ENCODE measurements at places on chromosomes 1 and 21.

DNA sequence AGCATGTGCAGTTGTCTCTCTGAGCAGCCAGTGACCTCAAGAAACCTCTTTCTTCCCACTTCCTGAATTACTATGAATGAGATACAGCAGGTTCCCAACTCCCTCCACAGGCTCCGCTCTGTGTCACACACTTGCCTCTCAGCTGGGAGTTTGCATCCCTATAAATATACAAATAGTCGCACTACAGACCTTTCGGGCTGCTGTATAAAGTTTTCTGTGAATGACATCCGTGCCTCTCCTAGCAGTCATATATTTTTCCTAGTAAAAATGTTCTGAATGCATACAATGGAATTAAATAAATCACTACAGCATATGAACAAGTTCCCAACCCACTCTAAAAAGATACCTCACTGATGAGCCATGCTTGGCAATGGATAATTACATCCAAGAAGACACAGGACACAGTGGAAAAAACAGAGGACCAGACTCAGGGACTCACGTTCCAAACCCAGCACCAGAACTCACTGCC, 66.8 kb downstream of the CAPZB start:
- DNase-seq, result no peak

DNA sequence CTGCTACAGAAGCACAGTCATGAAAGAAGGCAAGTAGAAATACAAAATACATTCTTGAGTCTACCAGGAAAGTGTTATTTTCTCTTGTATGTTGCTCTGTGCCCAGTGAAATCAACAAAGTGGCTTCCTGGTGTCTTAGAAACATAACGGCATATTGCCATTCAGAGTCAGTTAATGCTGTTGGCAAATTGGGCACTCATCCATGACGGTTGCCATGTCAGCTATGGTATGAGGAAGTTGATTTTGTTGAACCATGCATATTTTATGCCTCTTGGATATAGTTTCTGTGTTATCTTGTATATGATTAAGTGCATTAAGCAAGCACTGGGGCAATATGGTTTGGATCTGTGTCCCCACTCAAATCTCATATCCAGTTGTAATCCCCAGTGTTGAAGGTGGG, 153.1 kb upstream of the CXADR start:
- DNase-seq, result no peak

DNA sequence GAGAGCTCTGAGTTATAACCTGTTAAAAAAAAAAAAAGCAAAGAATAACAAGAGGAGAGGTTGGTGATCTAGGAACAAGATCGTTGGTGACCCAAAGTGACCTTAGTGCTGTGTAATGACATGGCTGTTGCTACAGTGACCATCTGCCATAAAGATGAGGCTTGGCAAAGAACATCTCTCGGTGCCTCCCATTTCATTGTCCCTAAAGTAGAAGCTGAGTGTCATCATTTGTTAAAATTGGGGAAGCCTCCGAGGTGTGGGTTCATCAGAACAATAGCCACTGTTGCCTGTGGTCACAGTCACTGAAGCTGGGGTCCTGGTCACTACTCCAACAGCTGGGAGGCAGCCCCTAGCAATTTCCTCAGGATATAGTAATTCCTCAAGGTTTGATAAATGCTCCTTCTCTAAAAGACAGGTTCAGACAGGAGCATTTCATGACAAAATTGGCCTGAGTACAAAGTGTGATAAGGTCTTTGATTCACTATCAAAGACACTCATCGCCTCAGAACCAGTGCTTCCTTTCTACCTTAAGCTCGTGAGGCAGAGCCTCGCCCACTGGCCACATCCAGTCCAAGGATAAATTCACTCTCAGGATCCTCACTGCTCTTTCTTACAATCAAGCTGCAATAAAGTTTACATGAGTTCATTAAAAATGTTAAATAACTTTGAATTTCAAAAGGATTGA, 81.9 kb upstream of the RGS2 start:
- DNase-seq, result no peak

GRCh38 chr1:59979666-59980065, 53.1 kb upstream of the CYP2J2 start:
- DNase-seq, result no peak

GRCh38 chr1:81582467-81582986, 218.2 kb upstream of the ADGRL2 start:
- DNase-seq, result no peak

DNA sequence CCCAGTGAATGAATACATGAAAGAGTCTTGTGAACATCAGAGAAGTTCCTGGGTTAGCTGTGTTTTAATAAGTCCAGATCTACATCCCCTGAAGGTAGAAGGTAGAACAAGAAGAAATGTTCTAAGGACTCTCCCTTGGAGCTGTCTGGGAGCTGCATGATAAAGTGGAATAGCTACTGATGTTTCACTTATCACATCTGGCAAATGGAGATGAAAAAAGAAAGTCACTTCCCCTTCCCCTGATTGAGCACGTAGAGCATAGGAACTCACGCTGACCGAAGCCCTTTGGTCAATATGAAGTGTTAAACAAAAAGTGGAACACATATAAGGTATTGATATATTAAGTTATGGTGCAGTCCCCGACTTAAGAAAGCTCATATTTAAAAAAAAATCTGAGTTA, 53.2 kb upstream of the PARP1 start:
- no peak for DNase-seq

DNA sequence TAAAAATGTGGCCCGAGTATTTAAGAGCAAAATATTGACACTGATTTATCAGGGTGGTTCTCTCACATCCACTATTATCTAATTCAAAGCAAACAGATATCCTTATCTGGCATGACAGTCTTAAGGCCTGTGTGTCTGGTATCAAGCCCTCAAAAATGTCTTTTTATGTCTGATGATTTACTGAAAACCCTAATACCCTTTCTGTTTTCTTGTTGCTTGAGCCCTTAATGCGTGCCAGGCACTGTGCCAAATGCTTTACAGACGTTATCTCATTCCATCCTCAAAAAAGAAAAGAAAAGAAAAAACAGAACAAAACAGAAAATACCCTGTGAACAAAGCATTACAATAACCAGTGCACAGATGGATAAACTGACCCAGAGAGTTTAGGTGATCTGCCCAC, 5.7 kb downstream of the DUSP23 start:
- DNase-seq, result no peak

GRCh38 chr1:201100169-201100930, 11.9 kb downstream of the CACNA1S start:
- DNase-seq, result no peak

- DNase-seq, result no peak
Observed at GRCh38 chr1:187696073-187696472, 867.3 kb downstream of the PLA2G4A start.

GRCh38 chr1:72462186-72462905, 180.0 kb upstream of the NEGR1 start:
- DNase-seq, result no peak

DNA sequence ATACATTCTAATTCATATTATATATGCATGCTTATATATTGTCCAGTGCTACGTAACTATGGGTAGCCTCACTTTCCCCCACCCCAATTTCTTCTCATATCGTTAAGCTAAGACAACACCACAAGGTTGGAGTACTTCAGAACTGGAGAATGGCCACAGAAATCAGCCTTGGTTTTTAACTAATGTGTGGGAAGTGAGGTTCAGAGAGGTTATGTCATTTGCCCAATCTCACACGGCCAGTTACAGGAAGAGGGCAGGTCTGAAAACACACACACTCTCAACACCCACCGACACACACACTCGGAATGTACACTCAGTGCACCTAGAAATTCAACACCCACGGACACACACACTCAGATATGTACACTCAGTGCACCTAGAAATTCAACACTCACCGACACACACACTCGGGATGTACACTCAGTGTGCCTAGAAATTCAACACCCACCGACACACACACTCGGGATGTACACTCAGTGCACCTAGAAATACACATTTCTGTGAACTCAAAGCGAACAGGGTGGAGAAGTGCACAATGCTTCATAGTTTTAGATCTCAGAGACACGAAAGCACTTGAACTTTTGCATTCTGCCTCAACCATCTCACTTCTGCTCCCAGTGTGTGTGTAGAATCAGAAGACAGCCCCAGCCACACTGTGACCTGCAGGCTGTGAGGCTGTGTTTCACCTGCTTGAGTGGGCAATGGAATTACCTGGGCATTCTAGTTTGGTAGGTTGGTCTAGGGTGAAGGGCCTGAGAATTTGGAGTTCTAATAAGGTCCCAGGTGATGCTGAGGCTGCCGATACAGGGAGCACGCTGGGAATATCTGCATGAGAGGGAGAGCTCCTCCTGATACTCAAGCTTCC, 170.4 kb downstream of the CLIC6 start:
- DNase-seq, result no peak

DNA sequence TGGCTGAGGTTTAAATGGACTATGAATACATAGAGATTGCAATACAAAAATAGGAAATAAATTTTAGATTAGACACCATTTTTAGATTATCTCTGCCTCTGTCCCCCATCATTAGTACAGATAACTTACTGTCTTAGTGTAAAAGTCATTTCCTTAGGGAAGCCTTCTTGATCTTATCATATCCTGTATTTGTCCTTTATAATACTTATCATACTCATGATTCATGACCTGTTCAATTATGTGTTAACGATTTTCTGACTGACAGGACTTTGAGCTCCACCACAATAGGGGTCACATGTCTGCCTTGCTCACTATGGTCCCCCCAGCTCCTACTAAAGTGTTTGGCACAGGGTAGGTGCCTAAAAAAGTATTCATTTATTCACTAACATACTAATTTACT, 14.6 kb downstream of the TEX38 start:
- no peak for DNase-seq

DNA sequence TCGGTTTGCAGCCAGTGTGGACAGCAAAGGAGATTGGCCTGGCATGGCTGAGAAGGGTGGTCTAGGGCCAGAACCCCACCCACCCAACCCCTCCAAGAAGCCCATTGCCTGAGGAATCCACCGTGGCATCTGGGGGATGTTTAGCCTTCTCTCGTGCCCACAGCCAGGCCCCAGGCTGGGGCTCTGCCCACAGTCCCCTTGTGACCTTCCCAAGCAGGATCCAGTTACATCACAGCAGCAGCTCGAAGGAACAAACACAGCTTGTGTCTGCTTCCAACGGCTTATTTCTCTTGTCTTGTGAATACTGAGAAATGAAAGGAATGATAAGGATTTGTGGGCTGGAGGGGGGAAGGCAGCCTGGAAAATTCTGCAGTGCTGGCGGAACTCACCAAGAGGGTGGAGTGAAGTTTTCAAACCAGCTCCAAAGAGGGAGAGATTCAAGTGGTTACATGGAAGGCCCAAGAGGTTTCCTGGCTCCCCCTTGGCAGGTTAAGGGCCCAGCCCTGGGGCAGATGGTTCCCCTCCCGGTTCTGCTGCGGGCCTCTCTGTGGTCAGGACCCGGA, 61.6 kb downstream of the DHRS3 start:
- DNase-seq, result no peak

DNA sequence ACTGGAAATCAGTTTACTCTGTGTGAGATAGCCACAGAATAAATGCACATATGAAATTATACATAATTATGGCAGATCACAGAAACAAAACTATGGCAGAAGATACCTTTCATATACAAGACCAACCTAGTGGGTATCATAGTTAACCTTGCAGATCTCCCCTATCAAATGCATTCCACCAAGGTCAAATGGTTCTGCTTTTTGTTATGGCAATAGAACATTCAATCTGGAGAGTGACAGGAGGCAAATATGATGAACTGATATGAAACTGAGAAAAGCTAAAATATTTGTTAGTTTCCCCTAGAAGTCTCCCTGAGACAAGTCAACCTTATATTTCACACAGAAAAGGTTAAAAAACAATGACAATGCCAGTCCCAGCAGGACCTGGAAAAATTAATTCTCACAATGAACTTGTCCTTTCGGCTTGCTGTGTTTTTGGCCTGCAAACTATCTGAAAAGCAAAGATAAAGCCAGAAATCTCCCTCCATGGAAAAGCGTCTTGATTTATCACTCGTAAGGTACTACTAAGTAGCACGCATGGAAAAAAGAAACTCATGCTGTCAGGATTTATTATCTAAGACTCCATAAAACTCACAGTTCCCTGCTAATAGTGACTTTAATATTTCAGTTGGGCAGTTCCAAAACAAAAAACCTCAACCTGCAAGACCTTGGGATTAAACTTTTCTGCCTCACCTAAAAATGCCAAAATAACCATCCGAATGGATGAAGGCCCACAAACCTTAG, 174.3 kb downstream of the TGFBR3 start:
- no peak for DNase-seq

GRCh38 chr1:112954017-112954650, 1.9 kb downstream of the SLC16A1 start:
- no peak for DNase-seq

DNA sequence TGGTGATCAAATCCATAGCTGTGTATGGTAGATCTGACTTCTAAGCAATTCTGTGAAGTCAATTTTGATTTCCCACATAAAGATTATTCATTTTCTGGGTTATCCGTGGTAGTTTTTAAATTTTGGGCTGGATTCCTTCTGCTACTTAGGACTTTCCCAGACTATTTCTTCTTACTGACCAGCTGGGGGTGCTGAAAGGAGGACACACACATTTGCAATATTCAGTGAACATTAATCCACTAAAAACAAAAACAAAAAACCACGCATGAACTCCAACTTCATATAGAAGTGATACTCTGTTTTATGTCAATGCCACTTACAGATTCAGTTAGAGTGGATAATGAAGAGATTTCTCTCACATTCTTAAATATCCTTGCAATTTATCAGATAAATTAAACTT, 105.4 kb downstream of the KCTD3 start:
- no peak for DNase-seq

Measured in HEK293T (cell line).